Stimulated activated CD4-positive, alpha-beta T cell treated with anti-CD3 and anti-CD28 coated beads, TNF-alpha, amount 100 ng/mL, for 1 hour (primary cell): ENCODE measurements at places on chromosomes 2 and 18.

DNA sequence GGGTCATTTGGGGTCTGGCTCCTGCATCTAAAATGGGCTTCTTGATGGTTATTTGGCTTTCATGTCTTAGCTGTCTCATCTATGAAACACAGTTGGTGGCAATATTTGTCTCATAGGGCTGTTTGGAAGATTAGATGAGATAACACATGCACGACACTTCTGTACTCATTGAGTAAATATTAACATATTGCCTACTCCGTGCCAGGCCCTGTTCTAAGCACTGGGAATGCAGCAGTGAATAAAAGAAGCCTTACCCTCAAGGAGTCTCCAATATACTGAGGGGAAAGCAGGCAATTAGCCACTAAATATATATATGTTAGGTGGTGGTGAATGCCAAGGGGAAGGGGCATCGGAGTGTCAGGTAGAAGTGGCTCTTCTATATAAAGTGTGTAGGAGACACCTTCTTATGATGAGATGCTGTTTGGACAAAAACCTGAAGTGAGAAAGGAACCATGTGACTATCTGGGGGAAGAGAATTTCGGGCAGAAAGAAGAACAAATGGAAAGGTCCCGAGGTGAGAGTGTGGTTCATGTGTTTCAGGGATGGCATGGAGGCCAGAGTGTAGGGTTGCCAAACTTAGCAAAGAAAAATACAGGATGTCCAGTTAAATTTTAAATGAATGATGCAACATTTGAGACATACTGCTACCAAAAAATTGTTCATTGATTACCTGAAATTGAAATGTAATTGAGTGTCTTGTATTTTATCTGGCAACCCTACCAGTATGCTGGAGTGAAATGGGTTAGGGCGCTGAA lies 11.8 kb downstream of the SLC3A1 start:
- DNase-seq, result no peak

DNA sequence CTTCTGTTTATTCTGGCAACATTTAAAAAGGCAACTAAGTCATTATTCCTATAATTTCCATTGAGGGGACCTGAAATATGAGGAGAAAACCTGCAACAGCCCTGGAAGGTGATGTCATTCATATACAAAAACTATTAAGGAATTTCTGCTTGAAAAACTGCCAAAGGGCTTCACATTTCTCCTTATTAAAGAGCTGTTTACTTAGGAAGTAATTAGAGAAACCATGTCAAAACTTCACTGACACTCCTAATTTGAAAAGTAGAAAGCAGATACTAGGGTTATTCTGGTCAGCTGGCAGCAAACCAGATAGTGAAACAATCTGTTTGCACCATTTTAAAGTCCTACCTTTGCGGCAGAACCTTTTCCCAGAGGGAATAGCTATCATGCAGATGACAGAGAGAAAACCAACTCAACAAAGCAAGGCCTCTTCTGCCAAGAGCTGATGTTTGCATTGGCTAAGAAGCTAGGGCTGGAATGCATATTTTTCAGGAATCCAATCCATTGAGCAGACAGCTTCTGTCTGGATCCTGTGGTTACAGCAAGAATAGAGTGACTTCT lies 592.2 kb upstream of the SYT4 start:
- DNase-seq, result no peak

GRCh38 chr2:119011910-119012209 lies 69.9 kb downstream of the MARCO start:
- DNase-seq, result no peak

DNA sequence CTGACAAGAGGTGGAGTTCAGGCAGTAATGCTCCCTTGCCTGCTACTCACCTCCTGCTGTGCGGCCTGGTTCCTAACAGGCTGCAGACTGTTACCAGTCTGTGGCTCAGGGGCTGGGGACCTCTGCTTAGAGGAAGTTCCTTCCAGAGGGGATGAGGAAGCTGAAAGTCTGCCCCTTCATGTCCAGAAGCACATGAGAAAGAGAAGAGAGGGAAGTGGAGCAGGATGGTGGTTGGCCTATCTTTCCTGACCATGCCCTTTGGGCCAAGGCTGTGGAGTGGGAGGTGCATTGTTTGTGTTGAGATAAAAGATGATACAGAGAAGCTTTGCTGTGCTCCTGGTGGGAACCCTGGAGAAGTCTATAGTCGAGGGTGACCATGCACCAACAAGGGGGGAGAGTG lies 112.5 kb downstream of the LPIN1 start:
- DNase-seq, result no peak

DNA sequence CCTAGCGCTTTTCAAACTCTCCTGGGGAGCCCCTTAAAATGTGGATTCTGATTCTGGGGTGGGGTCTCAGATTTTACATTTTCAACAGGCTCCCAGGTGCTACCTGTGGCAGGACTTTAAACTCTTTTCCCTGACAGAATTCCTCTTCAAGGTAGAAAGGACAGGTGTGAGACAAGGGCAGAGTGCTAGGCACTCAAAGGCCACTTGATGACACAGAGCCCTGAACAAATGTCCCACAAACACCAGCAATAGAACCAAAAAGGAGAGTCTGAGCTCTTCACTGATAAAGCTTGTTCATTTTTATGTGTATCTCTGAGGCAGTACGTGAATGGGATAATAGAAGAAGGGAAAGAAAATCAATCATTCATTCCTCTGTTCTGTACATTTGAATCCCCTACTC lies 77.7 kb upstream of the PELI1 start:
- DNase-seq, result no peak

GRCh38 chr2:3009005-3009404 lies 368.6 kb downstream of the EIPR1 start:
- DNase-seq, result no peak

- DNase-seq, result no peak
These were observed 118.8 kb upstream of the PDE1A start for GRCh38 chr2:182545420-182546167.

DNA sequence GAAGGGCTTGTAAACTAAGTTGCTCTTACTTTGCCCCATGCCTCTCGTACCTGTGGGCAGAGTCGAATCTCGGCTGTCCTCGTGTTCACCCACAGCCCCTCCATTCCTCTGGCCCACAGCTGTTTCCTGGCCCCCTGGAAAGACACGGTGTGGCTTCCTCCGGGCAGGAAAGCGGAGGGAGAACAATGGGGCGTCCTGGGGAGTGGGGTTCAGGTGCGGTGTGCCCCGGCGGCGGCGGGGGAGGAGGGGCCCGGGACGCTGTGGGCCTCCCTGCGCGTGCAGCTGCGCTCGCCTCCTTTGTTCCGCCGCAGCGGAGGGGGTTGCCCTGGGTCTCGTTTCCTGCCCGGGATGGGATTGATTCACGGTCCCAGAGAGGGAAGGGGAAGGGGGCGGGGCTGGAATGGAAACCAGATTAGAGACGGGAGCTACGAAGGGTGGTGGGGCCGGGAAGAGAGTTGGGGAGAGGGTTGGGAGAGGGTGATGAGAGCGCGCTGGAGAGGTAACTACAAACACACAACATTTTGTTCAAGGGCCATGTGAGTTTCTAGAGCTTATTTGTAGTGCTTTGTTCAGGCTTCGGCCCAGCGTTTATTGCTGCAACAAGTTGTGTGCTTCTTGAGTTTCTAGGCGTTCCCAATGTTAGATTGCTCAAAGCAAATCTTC lies 796 bp downstream of the MYO1B start:
- no peak for DNase-seq

GRCh38 chr18:48230467-48231113 lies 178.6 kb downstream of the ZBTB7C start:
- no peak for DNase-seq
